ENCODE measurements at places on chromosomes 2 and 18.

DNA sequence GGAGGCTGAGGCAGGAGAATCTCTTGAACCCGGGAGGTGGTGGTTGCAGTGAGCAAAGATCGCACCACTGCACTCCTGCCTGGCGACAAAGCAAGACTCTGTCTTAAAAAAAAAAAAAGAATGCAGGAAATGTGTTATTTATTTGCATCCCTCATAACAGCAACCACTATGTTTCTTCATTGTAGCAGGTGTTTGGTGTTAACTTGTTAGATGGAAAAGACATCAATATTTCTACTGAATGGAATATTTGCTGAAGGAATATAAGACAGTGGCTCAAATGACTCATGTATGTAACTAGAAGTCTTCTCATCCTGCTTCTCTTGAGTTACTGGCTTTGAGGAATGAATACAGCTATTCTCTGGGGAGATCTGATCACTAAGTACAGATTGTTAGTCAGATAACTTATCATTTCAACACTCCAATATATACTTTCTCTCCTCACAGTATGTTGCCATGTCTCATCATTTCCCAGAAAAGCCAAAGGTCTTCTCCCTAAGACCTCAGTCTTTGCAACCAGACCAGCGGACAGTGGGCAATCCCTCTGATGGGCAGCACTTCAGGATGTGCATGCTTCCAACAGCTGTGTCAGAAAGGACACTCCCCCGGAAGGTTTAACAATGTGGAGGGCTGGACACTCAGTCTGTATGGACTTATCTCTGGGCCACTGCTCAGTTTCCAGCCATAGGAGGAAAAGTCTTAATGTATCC, 104.4 kb upstream of the STK17B start:
- DNase-seq: no peak

GRCh38 chr2:154688373-154688772, 10.1 kb upstream of the KCNJ3 start:
- DNase-seq: no peak

GRCh38 chr2:210633699-210634098, 77.3 kb downstream of the CPS1 start:
- DNase-seq: no peak

DNA sequence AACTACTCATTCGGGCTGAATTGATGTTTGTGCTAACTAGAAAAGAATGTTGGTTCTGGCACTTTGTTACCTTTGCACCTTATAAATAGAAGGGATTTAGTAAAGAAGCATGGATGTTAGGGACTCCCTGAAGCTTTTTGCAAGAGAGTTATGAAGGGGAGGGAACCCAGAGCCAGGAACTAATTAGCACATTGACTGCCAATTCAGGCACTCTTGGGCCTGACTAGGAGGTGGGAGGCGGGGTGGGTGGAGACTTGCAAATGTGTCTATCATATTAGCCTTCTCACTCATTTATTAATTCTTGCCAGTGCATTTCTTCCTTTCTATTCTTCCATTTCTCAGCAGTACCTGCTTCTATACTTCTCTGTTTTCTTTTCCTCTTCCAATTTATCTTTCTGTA, 1022.4 kb downstream of the TMEM182 start:
- no peak for DNase-seq

- no peak for DNase-seq
These were observed 44.6 kb downstream of the DPP4 start for GRCh38 chr2:162029287-162029901.

- DNase-seq: no peak
These were observed 275.0 kb upstream of the KYNU start for GRCh38 chr2:142602418-142602989.

DNA sequence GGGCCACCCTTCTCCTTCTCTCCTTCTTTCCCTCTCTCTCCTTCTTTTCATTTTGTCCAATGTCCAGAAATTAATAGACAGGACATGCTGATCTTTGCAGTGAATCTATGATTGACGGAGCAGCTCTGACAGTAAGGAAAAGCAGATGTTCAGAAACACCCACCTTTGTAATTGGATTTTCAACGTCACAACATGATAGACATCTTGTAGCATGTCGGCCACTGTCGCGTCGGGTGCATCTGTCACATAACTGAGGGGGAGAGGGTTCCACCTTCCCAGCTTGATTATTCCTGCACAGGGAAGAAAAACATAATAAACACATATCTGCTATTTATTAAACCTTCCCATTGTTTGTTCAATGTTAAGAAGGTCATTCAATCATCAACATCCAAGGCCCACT, 76.2 kb downstream of the SATB2 start:
- DNase-seq: no peak

GRCh38 chr2:7280790-7281189, 363.6 kb downstream of the RNF144A start:
- no peak for DNase-seq

DNA sequence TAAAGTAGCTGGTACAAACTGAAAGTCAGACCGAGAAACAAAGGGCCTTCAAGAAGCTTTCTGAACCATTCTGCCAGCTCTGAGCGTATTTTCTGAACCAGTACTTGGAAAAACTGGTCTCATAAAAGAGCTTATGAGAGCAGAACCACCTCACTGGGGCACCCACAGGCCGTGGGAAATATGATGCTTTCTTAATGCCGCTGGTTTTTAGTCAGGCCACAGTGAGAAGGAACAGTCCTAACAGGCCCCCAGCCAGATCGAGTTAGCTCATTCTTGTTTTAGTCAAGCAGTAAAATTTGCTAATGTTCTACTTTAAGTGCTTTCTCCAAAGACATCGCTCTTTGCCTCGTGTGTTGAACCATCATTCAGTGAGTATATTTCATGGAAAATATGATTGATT, 12.7 kb upstream of the NOSTRIN start:
- no peak for DNase-seq

DNA sequence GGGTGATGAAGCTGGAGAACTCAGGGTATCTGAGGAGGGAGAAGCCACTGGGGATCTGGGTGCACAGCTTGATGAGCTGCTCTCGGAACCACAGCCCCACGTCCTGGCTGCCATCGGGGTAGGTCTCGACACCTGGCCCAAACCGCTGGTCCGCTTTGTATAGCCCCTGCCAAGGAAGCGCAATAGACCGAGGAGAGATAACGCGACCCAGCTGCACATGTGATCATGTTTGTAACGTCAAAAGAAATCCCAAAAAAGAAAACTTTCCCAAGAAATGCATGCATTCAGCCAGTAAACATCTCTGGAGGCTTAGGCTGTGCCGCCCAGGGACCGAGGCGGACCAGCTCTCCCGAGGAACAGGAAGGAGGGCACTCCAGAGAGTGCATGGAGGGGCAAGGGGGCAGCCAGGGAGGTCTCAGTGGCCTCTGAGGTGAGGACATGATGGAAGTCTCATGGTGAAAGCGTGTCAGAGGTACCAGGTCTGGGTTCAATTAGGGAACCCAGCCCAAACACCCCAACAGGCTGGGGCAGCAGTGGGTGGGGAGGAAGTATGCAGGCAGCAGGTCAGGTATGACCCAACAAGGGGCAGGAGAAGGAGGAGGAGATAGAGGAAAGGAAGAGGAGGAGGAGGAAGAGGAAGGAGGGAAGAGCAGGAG, 28.3 kb downstream of the ANKMY1 start:
- no peak for DNase-seq

DNA sequence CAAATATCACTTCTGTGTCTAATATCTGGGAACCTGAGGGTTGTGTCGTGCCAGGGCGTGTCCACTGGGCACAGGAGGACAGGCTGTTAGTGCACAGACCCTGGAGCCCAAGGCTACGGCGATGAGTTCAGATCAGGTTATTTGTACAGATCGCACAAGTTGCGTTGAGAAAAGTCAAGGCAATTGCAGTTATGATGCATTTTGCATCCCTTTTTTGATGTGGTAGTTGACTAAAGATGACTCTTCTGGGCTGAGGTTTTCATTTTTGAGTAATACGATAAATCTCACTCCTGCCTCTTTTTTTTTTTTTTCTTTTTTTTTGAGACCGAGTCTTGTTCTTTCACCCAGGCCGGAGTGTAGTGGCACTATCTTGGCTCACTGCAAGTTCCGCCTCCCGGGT, 7.2 kb downstream of the RBFA start:
- no peak for DNase-seq

- DNase-seq: no peak
These were observed at the start of gene ACOXL for GRCh38 chr2:110732422-110733413. ACOXL (plus strand) TSS chr2:110732573; CDS start chr2:110768390, 35,817 bp downstream.

- DNase-seq: no peak
These were observed 264.7 kb downstream of the RNF152 start for GRCh38 chr18:61628085-61628484.

GRCh38 chr2:160411167-160411566, 82.4 kb downstream of the RBMS1 start:
- DNase-seq: no peak

- DNase-seq: no peak
These were observed 235.9 kb downstream of the EIPR1 start for GRCh38 chr2:3141696-3142095.

- no peak for DNase-seq
These were observed 377.8 kb downstream of the LRATD1 start for GRCh38 chr2:15010346-15010745.

DNA sequence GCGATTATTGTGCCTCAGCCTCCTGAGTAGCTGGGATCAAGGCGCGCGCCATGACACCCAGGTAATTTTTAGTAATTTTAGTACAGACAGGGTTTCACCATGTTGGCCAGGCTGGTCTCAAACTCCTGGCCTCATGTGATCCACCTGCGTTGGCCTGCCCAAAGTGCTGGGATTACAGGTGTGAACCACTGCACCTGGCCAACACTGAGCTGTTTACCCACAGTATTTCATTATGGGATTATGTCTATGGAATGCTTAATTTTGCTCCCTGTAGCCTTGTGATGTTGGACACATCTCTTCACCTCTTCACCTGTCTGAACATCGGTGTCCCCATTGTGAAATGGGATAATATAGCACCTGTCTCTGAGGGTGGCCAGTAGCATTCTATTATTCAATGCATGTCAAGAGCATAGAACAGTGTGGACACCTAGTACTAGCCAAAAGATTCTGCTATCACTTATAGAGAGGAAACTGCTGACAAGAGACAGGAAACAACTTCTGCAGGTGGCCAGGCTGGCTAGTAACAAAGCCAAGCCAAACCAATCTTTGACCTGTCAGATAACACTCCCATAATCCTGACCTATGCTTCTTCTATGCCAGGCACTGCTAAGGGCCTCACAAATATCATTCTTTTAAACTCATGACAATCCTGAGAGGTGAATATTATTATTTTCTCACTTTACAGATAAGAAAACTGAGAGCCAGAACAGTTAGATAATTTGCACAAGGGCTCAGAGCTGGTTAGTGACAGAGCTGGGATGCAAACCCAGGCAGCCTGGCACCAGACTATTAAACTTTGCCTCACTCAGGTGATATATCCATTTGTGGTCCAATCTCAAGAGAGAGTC, 29.4 kb upstream of the REEP1 start:
- no peak for DNase-seq

- no peak for DNase-seq
These were observed 759.5 kb downstream of the SATB2 start for GRCh38 chr2:198698230-198698629.

GRCh38 chr2:156396126-156396525, 40.1 kb upstream of the GPD2 start:
- DNase-seq: no peak

- DNase-seq: no peak
These were observed 97.9 kb upstream of the IL1R2 start for GRCh38 chr2:101893681-101894381.

DNA sequence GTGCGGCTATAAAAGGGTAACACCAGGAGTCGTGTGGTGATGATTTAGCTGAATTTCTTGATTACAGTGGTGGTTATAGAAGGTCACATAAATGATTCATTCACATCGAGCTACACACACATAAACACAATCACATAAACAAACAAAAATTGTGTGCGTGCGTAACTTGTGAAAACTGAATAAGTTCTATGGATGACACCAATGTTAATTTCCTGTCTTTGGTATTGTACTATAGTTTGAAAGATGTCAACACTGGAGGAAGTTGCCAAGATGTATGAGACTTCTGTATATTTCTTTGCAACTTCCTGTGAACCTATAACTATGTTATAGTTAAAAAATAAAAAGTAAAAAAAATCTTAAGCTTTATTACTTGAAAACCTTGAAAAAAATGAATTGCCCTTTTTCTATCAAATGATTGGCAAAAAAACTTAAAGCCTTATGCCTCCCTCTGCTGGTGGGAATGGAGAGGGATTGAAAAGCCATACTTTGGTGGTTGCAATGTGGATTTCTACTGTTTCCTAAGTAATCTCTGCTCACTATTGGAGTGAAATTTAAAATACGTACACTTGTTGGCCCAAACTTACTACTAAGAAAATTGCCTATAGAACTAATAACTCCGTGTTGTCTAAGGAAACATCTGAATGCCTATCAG, 227.7 kb downstream of the RPIA start:
- no peak for DNase-seq

DNA sequence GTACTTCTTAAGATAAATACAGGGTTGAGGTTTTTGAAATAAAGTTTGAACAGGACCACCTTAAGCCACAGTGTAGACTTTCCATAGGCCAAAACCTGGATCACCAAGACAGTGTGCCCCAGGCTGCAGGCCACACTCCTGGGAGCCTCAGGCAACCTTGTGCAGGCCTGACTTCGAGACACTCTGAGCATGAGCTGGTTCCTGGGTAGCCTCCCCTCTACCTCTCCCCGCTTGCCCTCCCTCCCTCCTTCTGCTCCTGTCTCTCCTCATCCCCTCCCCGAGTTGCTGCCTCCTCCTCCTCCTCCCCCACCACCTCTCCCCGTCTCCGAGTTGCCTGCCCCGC, 10.6 kb upstream of the PROC start:
- DNase-seq: no peak

GRCh38 chr2:201854221-201854801, 48.0 kb downstream of the CDK15 start:
- DNase-seq: no peak

Measured in activated T-helper 2 cell treated with anti-CD3 and anti-CD28 coated beads, Interferon-gamma antibody, Interleukin-2, Interleukin-4, amounts not matched to agents 10 μg/mL and 5 μg/mL and 100 μg/mL, durations not matched to agents 14 hours and 24 hours and 36 hours (primary cell).